ENCODE measurements at places on chromosomes 5 and 9.

DNA sequence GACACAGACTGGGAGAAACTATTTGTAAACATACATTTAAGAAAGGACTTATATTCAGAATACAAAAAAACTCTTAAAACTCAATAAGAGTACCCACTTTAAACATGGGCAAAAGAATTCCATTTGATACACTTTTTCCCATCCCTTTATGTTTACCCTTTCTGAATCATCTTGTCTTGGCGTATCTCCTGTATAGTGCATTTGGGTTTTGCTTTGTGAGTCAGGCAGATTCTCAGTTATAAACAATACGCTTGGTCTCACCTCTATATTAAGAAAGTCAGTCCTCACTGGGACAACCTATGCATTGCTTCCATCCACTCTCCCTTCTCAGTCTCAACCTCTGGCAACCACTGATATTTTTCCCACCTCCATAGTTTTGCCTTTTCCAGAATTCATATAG lies 27.3 kb upstream of the ADAMTS6 start:
- no peak for ATAC-seq

DNA sequence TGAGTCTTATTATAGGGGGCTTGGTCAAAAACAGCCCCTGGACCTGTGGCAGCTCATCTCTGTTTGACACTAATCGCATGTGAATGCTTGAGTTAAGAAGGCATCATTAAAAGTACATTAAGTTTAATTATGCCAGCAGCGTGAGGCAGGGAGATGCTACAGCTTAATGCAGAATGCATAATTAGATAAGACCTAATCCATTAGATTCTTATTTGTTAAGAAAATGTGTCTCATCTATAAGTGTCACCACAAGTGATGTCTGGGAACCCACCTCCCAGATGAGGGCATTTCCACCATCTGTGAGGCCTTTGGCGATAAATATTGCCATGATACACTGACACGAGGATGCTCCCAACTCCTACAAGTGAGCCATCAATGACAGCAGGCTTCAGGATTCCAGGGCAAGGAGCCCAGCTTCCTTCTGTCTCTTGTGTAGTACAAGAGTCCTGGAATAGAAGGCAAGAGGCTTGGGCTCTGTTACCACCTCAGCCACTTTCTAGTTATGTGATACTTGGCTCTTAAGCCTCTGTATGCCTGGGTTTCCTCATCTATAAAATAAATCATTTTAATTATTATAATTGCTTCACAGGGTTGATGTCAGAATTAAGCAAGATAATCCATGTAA lies 202.7 kb downstream of the FAM114A2 start:
- ATAC-seq = no peak

DNA sequence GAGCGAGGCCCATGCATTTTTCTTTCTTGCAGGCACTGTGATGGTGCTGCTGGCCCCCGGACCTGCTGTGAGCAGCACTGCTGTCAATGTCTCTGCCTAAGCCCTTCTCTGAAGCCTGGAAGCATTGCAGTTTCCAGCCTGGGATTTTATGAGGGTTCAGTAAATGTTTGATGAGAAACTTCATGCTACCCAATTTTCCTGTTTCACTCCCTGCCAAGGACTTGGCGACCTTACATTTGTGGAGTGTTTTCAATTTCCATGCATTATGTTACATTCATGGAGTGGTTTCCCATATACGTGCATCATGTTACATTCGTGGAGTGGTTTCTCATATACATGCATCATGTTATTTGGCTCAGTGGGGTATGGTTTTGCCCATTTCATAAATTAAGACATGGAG lies 90.7 kb upstream of the PTCH1 start:
- no peak for ATAC-seq

GRCh38 chr9:121785673-121786542 lies 134.5 kb downstream of the DAB2IP start:
- ATAC-seq = no peak

DNA sequence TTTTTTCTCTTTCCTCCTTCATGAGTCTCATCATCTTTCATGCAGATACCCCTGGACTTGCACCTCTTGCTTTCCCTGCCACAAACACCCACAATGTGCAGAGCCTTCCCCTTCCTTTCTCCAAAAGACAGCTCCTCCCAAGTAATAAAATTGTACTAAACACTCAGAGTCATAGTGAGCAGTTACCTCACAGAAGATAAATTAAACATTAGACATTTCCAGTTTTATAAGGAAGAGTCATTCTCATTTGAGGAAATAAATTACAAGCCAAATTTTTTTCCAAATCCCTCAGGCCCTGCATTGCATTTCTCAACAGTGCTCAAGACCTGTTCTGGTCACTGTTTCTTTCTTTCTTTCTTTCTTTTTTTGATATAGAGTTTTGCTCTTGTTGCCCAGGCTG lies 131.5 kb downstream of the ATPSCKMT start:
- no peak for ATAC-seq

GRCh38 chr9:35028341-35028740 lies 38.8 kb downstream of the DNAJB5 start:
- ATAC-seq = no peak

- ATAC-seq = no peak
Measured at GRCh38 chr5:72647806-72648205, 140.6 kb upstream of the ZNF366 start.
